ENCODE measurements at places on chromosomes 3 and 15.

DNA sequence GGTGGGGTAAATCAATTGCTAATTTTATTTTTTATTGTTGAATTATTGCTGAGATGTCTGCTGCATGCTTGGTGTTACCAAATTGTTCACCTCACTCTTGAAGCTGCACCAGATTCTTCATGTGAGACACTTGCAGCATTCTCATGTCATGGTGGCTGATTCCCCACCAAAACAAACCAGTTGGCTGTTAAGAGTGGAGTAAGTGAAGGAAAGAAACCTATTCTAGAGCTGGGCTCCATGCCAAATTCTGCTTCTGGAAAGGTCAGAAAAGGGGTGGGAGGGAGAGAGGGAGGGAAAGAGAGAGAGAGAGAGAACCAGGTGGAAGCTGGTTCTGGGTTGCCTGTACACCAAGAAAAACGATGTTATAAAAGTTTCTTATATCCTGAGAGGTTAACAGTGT, 317.5 kb upstream of the THRB start:
- no peak for DNase-seq

DNA sequence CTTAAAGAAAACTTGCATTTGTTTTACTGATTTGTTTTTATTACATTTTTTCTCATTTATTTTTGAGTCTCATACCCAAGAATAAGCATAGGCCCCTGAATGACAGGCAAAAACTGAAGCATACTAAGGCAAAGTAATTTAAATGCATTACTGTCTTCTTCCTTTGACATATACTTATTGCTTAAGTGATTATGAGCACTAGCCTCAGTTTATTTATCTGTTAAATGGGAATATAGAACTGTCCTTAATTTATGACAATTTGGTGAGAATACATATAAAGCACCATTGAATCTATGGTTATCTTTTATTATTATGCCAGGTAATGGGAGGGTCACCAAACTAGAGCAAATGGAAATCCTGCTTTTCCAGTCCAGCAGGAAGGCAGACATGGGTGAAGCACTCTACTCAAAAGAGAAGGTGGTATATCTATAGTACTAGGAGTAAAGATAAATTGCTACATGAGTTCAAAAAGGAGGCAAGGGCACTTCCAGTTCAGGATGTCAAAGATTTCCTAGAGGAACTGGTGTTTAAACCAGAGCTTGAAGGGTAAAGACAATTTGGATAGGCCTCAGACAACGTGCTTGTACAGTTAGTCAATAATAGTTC, 435.0 kb downstream of the FOXP1 start:
- no peak for DNase-seq

DNA sequence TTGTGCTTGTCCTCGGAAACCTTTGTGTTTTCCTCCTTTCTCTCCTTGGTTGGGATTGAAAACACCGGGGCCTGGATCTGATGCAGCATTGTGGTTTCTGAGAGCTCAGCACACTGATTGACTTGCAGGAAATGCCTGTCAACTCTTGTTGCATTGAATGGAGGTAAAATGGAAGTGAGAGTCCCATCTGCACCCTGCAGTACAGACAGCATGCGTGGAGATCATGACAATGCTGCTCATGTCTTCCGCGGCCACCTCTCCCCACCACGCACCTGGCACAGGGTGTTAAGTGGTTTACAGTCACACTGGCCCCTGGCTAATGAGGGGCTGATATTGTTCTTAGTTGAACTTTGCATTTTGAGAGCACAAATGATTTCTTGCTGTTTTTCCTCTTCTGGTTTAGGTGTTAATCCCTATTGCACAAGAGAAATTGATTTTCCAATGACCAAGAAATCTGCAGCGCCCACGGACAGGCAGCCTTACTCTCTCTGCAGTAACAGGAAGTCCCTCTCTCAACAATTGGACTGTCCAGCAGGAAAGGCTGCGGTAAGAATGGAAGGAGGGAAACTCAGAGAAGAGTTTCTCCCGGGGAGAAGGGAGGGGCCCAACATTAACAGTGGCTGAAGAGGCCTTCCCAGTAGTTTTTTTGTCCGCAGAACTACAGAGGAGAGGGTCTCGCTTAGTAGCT, 58.5 kb downstream of the STARD5 start:
- DNase-seq = no peak

DNA sequence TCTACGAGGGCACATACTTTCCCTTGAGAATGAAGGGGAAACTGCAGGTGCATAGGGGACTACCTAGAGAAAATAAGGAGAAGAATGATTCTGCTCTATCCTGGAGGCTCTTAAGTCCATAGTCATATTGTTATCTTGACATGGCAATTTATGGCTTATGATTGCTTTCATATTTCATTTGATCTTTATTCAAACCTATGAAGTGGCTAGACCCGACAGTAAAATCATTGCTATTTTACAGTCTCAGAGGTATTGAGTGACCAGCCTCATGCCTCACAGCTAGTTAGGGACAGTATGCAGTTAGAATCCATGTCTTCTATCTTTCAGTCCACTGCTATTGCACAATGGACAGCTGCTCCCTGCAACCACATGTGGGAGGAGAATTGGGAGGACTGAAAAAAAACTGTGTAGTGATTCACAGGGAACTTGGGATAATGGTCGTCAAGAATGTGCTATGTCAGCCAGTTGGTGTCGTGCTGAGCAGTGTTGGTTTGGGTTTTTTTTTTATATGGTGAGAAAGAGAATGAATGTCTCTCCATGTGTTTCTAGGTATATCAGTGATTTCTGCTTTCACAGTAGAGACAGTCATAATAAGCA, 63.2 kb upstream of the SPPL2A start:
- DNase-seq = no peak

DNA sequence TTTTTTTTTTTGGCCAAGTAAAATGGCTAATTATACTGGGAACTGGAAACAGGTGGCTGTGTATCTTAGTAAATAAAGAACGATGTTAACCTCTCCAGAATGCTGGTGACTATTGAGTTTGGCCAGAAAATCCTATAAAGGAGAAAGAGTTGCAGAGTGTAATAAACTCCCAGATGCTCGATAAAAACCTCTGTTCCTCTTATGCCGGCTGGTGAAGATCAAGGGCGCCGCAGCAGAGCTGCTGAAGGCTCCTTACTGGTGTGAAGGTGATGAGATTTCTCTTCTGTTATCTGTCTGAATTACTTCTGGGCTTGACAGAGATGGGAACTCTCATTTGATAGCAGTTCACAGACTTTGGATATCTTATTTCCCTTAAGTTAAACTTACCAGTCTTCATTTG, 104.6 kb downstream of the PTPRG start:
- DNase-seq = no peak

- DNase-seq = no peak
Observed at GRCh38 chr3:5071061-5071460, 51.0 kb upstream of the ARL8B start.

- DNase-seq = no peak
Observed at GRCh38 chr3:196168808-196169391, 42.3 kb downstream of the ZDHHC19 start.

GRCh38 chr15:55829826-55830225, 86.9 kb upstream of the PRTG start:
- DNase-seq = no peak

GRCh38 chr3:77096966-77097890, 57.3 kb downstream of the ROBO2 start:
- DNase-seq = no peak

DNA sequence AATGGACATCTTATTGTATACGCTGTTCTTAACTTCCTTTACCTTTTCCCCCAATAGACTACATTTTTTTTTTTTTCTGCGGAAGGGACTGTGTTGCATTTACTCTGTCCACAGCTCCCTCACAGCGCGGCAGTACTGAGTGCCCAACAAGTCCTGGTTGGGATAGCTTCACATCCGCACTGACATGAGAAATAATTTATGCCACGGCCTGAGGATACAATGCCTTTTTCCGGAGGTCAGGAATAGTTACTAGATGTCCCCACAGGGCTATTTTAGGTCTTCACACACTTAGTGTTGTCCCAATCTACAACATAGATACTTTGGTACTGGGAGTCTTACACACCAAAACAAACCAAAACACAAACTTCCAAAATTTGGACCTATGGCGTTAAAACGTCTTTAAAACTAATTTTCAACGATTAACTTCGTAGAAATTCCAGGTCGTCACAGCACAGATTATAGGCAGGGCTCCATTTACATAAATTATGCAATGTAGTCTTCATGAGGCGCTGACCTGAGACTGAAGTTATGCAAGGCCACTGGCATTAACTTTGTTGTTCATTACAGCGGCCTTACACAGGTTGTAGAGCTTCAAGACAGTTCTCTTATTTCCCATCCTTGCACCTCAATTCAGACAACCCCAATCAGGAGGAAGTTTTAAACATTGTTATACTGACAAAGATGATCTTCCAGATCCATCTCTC, 989 bp upstream of the PPIB start:
- no peak for DNase-seq

DNA sequence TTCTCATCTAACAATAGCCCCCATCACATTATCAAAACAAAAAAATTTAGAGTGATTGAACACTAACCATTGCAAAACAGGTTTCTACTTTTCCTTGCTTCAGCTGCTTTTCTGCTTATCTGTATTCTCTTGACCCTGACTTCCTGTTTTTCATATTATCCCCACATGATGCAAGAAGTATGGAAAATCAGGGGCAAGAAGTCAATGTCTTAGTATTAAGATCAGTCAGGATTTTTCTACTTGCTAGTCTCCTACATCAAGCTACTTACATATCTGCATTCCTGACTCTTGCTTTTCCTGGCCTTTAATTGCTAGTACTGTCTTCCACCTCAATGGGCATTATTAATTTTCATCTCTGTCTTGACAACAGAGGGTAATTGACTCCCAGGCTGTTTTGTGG, 300.2 kb downstream of the OTOL1 start:
- DNase-seq = no peak

GRCh38 chr3:49715611-49716121, 3.8 kb downstream of the AMIGO3 start:
- DNase-seq = no peak

- no peak for DNase-seq
Observed at GRCh38 chr3:149382518-149382917, 5.1 kb upstream of the TM4SF1 start.

DNA sequence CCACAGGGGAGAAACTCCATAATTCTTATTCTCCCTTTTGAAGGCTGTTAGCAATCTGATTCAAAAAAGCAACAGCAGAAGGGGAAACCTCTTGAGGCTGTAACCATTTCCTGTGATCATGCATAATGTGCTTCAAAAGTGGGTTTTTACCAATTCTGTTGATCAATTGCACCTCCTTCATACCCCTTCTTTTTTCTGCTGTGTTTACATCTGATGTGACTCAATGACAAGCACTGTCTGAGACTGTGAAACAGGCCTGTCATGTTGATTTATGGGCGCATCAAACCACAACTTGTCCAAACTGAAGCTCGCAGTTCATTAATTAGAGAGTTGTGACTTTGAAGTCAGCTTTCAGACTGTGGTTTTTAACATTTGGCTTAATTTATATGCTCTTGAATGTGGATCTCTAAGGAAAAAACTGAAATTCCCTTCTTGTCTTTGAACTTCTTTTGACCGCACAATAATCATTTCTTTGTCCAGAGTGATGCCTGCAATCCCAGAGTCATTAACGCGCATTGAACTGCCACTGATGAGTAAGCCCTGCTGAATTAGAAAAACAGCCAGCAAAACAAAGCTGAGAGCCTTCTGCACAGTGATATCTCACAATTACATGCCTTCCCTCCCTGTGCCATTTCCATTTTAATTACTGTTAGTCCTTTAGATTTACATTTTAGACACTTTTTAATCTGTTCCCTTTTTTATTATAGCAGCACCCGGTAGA, 532.8 kb downstream of the FOXP1 start:
- no peak for DNase-seq
